ENCODE measurements at places on chromosomes 11 and 22.

DNA sequence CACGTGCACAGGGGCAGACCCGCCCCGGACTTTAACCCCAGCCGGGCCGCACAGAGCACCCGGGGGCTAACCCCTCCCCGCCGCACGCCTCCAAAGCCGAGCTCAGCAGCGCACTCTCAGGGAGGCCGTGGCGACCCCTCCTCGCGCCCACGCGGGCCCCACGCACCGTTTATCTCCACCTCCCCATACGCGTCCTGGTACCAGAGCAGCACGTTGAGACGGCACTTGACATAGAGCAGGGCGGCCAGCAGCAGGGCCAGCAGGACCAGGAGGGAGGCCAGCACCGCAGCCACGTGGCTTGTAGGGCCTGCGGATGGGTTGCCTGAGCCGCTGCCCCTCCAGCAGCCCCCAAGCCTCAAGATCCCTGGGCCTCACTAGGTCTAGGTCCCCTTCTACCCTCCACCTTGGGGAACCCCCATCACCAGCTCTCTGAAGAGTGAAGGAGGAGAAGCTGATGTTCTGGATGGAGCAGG is 7.1 kb downstream of the SIGIRR start:
- no peak for DNase-seq

GRCh38 chr11:133985981-133986944 is 29.5 kb upstream of the IGSF9B start:
- DNase-seq = no peak

DNA sequence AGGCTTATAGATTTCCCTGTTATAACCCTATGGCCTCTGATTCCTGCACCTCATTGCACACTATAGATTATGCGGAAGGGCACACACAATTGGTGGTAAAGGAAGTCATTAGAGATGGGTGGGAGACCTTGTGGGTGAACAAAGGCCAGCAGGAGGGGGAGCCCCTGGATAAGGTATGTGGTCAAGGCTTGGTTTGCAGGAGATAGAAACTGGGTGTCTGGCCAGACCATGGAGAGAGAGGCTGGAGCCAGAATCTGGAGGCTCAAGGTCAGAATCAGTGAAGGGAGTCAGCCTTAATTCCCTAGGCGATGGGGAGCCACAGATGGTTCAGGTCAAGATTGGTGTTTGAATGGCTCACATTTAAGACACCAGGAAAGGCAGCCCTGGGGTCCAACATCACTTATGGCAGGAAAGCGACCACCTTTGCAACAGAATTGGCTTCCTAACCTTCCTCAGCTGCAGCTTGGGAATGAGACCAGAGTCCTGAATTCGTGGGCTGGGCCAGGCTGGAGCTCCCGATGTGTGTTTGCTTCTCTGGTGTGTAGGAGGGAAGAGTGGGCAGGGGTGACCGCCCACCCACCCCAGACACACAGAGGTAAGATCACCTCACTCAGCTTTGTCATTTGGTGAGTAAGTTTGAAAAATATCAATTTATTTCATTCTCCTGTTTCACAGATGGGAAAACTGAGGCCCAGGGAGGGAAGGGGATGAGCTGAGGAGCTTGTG is 22.7 kb upstream of the SCUBE1 start:
- no peak for DNase-seq

- no peak for DNase-seq
Measured at GRCh38 chr11:132579136-132579535, 953.2 kb downstream of the OPCML start.

GRCh38 chr11:33532720-33533385 is 167.8 kb downstream of the C11orf91 start:
- DNase-seq = no peak

DNA sequence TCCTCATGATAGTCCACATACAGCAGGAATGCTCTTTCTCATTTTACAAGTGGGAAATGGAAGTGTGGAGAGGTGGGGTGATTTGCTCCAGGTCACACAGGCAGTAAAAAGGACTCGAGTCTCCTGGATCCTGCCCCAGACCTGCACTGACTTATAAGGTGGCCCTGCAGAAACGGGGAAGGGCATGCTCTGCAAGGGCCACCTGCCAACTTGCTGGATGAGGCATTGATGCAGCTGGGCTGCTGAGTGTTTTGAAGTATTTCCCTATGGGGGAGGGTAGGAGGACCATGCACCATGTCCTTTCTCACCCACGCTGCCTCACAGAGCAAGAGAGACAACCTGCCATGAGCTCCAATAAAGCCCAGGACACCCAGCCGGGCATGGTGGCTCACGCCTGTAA is 36.9 kb downstream of the OR6Q1 start:
- no peak for DNase-seq

GRCh38 chr11:118435290-118435892 is 901 bp upstream of the KMT2A start:
- no peak for DNase-seq

- DNase-seq = no peak
Measured at GRCh38 chr22:20088263-20088648, 8.2 kb downstream of the DGCR8 start.

- peak; percentile 64 for DNase-seq
Measured at GRCh38 chr11:77287615-77288273, 13.7 kb downstream of the GDPD4 start.

DNA sequence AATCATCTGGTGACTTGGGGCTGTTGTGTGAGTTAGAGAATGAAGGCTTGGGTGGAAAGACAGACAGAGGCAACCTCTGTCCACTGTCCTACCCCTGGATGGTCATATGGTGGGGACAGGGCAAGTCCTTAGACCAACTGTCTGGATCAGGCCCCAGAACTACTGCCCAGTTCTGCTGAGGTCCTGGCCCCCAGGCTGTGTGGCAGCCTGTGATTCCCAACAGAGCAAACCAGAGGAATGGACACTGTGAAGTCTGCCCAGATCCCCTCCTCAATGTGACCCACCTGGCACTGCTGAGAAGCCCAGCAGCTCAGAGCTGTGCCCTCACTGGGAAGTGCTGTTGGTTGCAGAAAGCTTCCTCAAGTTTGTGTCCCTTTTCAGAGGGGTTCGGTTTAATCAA is 69.0 kb downstream of the GGTLC2 start:
- DNase-seq = no peak

GRCh38 chr22:20092477-20092854 is 12.4 kb downstream of the DGCR8 start:
- no peak for DNase-seq

- no peak for DNase-seq
Measured at GRCh38 chr22:31253949-31254348, 38.3 kb downstream of the PIK3IP1 start.
